ENCODE measurements at places on chromosomes 13 and 19. TPM values are rescaled to one million over a fixed set of nuclear protein-coding genes. Genes with fewer than 3 reads are reported as not detected.
A peak's percentile ranks its signal among the peaks of the same experiment; 100 is the strongest.

DNA sequence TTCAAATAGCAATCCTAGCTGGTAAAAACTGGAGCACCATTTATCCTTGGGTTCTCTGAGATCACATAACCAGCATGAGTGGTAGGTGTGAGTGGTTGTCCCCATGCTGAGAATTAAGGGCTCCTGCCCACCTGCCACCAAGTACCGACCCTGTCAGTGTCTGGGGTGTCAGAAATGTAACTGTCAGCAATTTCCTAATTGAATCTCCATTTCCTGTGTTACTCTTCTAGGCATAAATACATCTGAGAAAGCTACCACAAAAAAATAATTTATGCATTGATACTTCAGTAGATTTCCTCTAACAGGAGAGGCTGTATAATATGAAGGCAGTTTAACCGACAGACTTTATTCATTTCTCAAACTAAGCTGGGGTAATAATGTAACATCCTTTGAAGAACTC, 25.1 kb downstream of the CPB2 start:
- DNase-seq = no peak

- DNase-seq = no peak
Observed at GRCh38 chr13:46367617-46368327, 19.3 kb downstream of the RUBCNL start.

DNA sequence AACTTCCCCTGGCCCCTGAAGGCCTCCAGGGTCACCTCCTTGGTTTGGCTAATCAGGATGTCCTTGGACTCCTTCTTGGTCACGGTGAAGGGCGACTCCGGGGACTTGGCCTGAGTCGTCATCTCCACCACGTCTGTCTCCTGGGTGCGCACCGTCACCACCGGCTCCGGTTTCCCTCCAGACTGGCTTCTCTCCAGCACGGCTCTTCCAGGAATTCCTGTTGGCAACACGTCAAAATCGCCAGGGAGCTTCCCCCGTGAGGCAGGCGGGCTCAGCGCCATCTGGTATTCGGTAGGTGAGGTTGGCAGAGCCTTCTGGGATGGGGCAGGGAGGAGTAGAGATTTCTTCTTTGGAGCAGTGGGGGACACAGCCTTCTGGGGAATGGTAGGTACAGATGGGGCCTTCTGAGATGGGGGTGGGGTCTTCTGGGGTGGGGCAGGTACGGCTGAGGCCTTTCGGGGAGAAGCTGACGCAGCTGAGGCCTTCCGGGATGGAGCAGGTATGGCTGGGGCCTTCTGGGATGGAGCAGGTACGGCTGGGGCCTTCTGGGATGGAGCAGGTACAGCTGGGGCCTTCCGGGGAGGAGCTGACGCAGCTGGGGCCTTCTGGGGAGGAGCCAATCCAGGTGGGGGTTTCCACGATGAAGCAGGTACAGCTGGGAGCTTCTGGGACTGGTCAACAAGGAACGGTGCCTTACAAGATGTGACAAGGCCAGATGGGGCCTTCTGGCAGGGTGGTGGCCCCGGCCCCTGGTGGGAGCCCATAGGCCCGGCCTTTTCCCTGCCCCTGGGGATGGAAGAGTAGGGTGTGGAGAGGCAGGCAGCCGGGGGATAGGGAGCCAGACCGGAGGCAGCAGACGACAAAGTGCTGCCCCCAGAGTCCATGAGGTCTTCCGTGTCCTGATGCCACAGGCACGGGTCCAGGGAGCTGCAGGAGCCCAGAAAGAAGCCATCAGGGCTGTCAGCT, 3.8 kb downstream of the GARIN5B start:
- no peak for DNase-seq

DNA sequence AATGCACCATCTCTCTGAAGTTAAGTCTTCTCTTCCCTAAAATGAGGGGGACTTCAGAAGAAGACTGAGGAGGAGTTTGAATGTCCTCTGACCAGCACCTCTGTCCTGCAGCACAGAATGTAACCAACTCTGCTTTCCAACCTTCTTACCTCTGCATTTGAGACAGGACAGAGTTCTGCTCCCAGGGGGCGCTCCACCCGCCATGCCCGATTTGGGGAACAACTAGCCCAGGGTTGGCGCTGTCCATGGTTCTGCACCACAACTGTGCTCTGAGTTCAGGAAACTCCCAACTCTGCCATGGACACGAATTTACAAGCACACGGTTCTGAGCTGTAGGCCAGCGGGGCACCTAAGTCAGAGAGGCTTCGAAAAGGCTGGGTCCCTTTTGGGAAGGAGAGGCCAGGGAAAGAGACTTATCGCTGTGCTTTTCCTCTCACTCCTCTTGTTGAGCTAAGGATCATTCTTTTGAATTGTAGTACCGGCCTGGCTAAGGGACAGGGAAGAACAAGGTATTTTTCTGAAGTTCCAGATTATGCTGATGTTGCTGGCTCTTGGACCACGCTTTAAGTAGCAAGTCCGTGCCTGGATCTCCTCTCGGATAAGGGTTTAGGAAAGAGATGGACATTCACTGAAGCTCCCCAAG, 22.2 kb downstream of the SIGLEC5 start:
- peak; percentile 85 for DNase-seq

- no peak for DNase-seq
Observed at GRCh38 chr19:38033658-38034491, 126.9 kb downstream of the SIPA1L3 start.

- no peak for DNase-seq
Observed at GRCh38 chr19:58170860-58171259, 12.0 kb upstream of the ZNF274 start.

- no peak for DNase-seq
Observed at GRCh38 chr13:84380866-84381265, 498.6 kb upstream of the SLITRK1 start.

GRCh38 chr13:32316501-32316900, 1.2 kb downstream of the BRCA2 start:
- no peak for DNase-seq

GRCh38 chr13:50636007-50636704, 207.3 kb downstream of the DLEU7 start:
- DNase-seq = no peak

DNA sequence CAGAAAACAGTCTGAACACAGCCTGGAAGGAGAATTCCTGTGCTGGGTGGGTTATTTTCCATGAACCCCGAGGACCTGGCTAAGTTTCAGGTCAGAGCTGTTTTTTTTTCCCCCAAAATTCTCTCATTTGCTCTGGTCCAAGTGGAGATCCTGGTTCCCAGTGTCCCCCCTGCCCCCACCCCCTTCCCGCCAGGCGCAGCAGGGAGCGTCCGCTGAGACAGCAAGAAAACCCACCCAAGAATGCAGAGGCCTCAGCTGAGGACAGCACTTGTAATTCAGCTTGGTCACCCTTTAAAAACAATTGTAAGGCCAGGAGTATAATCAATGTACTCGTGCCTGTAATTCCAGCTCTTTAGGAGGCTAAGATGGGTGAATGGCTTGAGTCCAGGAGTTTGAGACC, 11.4 kb upstream of the TSPAN16 start:
- DNase-seq = no peak

GRCh38 chr19:6070720-6071485, 39.4 kb downstream of the RFX2 start:
- DNase-seq = peak; percentile 17

DNA sequence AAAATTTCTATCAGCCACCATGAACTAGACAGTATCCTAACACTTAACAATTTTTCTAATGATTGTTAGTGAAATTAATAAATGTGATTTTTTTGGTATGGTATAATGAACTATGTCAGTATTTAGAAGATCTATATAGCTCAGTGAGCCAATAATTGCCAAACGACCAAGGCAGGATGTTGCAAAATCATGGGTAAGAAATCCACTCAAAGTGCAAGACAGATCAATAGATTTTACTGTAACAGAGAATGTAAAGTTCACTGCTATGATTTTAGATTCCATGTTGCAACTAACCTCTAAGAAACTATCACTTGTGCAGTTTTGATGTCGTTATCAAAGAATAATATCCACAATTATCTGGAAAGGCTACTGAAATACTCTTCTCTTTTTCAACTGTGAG, 44.0 kb upstream of the MYCBP2 start:
- DNase-seq = no peak

DNA sequence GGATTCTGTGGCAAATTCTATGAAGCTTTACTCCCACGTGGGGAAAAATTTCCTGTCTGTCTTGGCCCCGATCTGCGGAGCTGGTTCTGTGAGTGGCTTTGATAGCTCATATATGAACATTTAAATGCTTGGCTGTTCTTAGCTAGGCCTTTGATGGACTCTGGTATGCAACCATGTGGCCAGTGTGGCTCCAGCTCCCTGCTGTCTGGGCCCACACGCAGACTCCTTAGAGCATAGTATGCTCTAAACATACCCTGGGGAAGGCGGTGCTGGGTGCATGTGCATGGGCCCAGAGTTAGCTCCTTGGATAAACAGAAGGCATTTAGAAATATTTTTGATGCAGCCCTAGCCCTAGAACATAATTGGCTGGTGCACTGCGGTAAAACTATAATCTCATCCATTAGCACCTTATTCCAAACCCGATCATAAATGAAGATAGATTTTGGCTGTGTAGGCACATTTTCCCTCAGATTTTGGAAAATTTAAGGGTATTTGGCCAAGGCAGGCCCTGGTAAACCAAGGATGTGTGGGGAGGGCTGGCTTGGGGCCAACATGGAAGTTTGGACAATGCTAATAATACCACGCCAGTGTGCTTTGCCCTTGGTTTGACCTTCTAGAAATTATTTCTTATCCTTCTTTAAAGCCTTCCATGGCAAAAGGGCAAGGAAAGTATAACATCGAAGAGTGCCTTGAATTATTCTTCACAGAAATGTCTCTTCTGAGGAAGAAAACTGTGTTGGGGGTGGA, 153.5 kb downstream of the LMO7 start:
- DNase-seq = no peak

GRCh38 chr19:2905918-2906519, 5.3 kb downstream of the ZNF57 start:
- no peak for DNase-seq

DNA sequence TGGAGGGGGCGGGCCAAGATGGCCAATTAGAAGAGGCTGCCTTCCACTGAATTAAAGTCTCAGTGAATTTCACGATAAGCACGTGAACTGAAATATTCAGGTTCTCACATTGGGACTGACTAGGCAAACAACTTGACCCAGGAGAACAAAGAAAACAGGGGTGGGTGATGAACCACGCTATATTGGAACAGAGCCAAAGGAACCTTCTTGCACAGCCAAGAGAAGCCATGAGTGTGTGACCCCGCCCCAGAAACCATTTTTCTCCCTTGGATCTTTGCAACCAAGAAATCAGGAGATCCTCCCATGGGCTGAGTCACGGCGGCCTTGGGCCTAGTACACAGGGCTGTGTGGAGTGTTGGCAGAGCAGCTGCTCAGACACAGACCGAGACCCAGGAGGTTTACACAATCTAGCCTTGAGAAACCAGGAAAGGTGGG, 36.8 kb downstream of the ERICH4 start:
- DNase-seq = no peak

GRCh38 chr19:45693106-45693788, 781 bp downstream of the QPCTL start:
- peak; percentile 90 for DNase-seq

GRCh38 chr19:49579947-49580263, 451 bp downstream of the NOSIP start:
- peak; percentile 29 for DNase-seq

DNA sequence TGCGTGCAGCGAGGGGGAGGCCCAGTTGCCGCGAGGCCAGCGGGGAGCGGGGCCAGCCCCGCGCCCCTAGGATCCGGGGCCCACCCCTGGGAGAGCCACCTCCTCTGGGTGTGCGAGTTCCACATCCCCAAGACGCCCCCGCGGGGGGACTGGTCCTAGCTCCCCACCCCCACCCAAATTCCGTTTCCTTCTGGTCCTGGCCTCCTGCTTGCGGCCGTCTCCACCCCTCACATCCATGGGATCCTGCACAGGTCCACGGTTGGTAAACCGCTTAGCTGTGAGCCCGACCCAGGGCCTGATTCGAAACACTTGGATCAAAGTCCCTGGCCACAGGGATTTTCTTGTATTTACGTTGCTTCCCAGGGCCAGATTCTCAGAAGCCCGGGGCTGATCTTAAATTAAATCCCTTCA, 324 bp upstream of the FBXO17 start:
- peak; percentile 17 for DNase-seq

GRCh38 chr13:39254601-39255000, 216.3 kb downstream of the NHLRC3 start:
- no peak for DNase-seq

GRCh38 chr19:6769006-6769619, 1.9 kb upstream of the SH2D3A start:
- DNase-seq = no peak

GRCh38 chr13:41453620-41454019, 3.7 kb upstream of the RGCC start:
- no peak for DNase-seq

DNA sequence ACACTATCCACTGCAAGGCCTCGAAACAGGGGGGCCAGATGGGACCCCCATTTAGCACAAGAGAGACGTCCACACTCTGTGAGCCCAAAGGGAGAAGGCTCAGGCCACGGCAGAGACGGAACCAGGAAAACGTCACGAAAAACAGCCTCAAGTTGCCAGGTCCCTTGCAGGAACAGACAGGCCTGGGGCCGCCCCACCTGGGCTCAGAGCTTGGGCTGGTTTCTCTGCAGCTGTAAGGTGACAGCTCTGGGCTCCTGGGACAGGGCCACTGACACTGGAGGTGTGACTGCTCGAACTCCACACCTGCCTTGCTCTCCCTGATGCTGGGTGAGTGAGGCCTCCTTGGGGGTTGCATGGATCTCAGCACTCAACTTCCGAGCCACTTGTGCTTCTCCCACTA, 3.2 kb downstream of the ZNF787 start:
- DNase-seq = no peak

DNA sequence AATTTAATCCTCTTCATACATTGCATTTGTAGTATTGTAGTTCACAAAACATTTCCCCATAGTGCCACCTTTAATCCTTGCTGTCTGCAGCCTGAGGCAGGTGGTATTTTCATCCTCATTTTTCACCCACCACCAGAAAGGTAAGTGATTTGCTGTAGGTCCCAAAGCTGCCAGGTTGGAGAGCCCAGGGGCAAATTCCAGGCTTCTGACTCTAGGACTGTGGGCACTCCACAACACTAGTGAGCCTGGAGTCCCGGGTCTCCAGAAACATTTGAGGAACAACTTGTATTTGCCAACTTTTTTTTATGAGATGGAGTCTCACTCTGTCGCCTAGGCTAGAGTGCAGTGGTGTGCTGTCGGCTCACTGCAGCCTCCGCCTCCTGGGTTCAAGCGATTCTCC, 6.2 kb downstream of the ILF3 start:
- DNase-seq = no peak

GRCh38 chr19:14682084-14682483, 7.4 kb upstream of the ADGRE3 start:
- DNase-seq = no peak

- no peak for DNase-seq
Observed at GRCh38 chr13:20843166-20843565, 59.4 kb downstream of the XPO4 start.

- no peak for DNase-seq
Observed at GRCh38 chr13:85332615-85333014, 466.6 kb downstream of the SLITRK6 start.

Gene ZNF77
- total RNA-seq = 3.3 TPM

Gene GPR4
- 0.52 TPM for total RNA-seq

Gene SYCN
- total RNA-seq = 2.1 TPM

Gene PROZ
- total RNA-seq = not detected

Gene SIGLEC8
- total RNA-seq = 0.94 TPM

Gene C1QTNF9B
- total RNA-seq = not detected

Data from colonic mucosa (tissue), 4 donors.